Left lung (tissue), 14 donors: ENCODE measurements at places on chromosomes 4 and X. TPM values are rescaled to one million over a fixed set of nuclear protein-coding genes. Genes with fewer than 3 reads are reported as not detected.

Gene SUPT20HL1
- not detected for polyA plus RNA-seq

Gene MSL3
- 40.8 TPM for polyA plus RNA-seq

Gene ANKRD50
- 51.0 TPM for polyA plus RNA-seq

Gene UGT2B11
- polyA plus RNA-seq: not detected

Gene CLCN4
- polyA plus RNA-seq: 4.8 TPM

Gene P2RY4
- polyA plus RNA-seq: 0.52 TPM

GRCh38 chr4:166675411-166675810 lies 558.9 kb downstream of the SPOCK3 start:
- DNase-seq: no peak

DNA sequence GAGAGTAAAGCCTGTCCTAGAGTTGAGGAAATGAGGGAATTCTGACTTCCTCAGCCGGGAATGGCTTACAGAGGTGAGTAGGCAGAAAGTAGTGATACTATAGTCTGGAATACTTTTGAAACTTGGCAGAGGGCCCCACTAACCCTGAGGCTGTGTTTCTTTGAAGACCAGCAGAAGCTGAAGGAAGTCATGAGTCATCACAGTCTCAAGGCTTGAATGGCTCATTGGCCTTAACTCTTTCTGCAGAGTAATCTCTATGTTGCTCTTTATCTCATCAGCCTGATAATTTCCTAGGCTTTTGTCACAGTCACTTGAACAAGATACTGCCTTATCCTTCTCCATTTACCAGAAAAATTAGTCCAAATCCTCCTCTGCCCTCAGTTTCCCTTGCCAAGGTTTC lies 80.8 kb downstream of the ANKRD50 start:
- peak; percentile 16 for DNase-seq

DNA sequence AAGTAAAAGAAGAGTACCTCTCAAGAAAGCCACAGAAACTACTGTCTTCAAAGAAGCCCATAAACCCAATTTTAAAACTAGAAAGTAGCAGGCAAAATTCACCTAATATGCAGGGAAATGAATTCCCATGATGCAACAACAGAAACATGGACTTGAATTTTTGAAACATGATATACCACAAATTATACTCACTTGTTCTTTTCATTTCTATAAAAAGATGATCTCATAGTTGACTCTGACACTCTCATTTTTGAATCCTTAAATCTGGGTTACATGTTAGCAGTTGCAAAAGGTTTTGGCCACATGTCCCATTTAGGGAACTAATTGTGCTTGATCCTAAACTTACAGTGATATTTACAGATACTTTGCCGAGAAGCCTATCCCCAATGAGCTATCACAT lies 1130.8 kb downstream of the FAT4 start:
- no peak for DNase-seq

GRCh38 chr4:7868436-7868775 lies 71.3 kb downstream of the AFAP1 start:
- no peak for DNase-seq

- no peak for DNase-seq
Observed at GRCh38 chr4:100823993-100824323, 306.1 kb upstream of the EMCN start.

DNA sequence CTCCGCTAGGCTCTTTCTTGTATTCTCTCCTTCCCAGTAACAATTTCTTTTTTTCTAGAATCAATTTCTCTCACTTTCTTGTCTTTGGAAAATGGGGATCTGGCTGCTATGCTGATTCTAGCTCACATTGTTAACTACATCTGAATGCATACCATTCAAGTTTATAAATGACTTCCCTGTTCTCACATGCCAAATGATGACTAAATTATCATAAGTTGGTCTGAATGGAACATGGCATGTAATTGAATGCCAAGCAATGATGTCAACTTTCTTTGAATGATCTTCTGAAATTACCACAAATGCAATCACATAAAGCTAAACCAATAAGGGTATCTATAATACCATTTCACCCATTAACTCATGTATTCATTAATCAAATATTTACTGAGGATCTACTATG lies 2.7 kb upstream of the ITM2A start:
- no peak for DNase-seq

- DNase-seq: no peak
Observed at GRCh38 chr4:70712150-70712549, 9.6 kb upstream of the RUFY3 start.

DNA sequence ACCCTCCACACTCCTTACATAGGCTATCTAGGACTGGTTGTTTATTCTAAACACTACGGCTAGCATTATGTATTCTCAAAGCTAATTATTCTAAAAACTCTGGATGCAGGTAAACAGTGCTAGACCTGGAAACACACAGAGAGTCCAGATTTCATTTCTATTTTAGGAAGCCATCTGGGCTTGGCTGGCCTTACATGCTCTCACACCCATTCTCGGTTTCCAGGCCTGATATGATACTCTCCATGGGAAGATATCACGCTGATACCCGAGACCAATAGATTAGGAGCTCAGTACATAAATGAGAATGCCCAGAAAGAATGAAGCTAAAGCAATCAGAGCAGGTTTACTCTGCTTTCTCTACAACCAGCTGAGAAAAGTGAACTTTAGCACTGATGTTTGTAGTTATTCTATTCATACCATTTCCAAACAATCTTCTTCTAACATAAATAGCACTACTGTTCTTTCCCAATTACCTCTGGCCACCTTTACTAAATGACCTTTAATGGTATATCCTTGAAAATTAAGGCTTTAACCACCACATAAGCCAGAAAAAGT lies 973.3 kb downstream of the PCDH18 start:
- no peak for DNase-seq

- no peak for DNase-seq
Observed at GRCh38 chrX:132909643-132910042, 48.8 kb downstream of the HS6ST2 start.

DNA sequence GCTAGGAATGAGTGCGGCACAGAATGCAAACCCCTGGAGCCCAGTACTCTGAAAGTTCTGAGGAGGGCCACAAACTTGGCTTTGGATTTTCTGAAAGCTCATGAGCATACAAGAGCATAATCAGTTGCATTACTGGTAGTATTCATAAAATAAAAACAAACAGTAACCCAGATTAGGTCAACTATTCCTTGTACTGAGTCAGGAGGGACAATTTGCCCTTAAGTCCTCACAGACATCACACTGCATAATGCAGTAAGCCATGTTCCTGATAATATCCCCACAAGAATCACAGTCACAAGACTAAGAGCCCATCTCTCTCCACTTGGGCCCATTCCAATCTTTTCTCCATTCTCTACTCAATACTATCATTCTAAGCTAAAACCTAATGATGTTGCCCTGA lies 126.9 kb upstream of the NEIL3 start:
- no peak for DNase-seq

DNA sequence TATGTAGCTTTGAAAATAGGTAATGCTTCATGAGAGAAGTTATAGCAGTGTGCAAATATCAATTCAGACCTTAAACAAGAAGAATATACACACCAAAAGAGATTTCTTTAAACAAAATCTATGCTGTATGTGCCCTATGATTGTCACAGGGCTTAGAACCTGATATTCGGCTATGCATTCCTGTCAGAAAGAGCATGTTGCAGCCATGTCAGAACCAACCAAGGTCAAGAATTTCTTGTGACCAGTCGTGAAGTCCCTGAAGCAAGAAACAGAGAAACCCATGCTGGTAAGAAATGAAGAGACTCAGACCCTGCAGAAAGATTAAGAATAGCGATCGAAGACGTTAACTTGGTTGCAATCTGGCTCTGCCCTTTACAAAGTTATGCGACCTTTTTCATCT lies 210.3 kb upstream of the SPIN4 start:
- peak; percentile 2 for DNase-seq

- no peak for DNase-seq
Observed at GRCh38 chr4:96390404-96390803, 550.5 kb downstream of the PDHA2 start.

GRCh38 chr4:147844781-147845180 lies 112.9 kb downstream of the ARHGAP10 start:
- no peak for DNase-seq

DNA sequence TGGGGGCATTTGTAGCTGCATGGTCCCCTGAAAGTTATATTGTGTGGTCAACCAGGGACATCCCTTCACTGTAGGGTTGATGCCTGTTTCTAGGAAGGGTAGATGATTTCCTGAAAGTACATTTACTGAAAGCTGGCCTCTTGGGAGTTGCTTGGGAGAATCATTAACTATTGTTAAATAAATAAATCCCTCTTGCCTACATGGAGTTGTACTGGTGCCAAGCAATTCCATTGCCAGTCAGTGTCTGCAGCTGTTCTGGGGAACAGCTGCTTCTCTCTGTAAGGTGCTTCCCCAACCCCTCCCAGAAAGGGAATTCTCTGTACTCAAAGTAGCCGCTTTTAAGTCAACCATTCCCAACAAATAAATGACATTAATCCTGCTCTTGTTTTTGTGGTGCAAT lies 51.1 kb downstream of the C4orf51 start:
- DNase-seq: no peak

DNA sequence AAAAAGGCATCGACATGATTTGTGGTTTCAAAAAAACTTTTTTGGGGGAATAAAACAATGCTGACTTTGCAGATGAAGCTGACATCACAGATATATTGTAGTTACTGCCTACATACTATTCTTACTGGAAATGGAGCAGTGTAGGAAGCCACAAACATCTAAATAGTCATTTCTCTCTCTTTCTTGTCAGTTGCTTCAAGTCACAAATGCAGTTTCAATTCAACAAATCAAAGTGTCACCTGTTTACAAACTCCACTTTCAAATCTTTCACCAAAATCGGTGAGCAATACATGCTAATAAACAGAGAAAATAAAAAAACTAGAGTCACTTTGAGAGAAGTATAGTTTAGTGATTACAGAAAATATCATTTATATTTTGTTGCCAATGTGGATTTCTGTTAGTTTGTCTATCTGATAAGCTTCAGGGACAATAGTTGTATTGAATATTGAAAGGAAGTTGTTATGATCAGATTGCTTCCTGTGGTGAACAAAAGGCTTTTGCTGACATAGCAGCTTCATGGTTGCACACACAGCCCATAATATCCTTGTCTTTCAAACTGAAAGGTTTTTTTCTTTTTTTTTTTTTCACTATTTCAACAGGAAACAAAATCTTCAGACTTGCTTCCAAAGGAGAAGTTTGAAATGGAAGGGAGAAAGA lies 49.7 kb upstream of the PTPN13 start:
- no peak for DNase-seq

DNA sequence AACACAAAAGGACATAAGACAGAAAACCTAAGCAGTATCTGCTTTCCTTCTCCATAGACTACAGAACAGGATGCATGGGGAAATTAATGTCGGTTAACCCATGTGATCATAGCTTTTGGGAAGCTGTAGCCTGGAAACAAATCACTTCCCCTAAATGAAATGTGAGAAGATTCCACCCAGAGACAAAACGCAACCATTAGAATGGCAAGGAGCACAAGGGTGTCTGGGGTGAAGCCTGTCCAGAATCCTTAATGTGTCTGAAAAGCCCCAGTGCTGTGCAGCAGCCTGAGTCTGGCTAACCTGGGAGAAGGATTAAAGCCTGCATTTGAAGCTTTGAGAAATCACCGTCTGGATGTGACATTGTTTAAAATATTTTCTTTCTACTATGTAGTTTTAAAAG lies 213.3 kb downstream of the ANKRD50 start:
- DNase-seq: no peak

DNA sequence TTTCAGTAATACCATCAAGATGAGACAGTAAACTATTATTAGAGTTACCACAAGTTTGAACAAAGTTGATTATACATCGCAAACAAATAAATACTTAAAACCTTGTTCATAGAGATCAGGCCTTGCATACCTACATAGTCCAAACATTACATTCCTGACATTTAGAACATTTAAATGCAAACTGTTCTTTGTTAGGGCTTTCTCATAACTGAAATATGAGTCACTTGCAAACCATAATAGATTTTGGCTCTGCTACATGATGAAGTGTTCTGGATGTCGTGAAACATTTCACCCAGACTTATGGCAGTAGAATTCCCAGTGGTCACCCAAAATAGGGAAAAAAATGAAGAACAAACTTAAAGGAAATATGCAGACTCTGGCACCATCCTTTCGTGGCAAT lies 75.0 kb downstream of the FAT4 start:
- peak; percentile 59 for DNase-seq

DNA sequence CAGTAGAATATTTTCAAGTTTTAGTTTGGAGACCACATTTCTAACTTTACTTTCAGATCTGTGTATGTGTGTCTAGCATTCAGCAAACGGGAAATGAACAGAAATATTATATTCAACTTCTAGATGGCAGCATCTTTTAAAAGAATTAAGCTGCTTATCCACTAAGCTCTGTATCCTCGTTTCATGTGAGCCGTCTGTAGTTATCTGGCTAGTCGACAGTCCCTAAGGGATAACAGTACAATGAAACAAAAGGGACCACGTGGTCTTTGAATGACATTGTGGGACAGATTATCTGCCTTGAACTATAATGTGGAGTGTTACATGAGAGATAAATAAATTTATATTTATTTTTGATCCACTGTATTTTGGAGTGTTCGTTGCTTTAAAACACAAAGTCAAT lies 35.8 kb upstream of the PRSS12 start:
- DNase-seq: no peak

DNA sequence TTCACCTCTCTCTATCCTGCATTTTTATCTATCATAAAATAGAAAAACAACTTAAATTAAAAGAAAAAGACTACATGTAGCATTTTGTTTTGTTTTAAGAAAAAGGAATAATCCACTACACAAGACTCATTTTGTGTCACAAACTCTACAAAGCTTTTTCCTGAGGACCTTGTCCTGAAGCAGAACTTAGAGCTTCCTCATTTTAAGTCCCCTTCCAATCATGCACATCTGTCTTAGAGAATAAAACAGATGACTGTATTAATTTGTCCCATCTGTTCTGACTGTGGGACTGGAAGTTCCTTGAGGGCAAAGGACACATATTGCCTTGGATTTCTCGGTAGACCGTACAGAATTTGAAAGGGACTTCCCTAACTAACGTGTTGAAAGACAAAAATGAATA lies 218.5 kb downstream of the COL25A1 start:
- DNase-seq: no peak

DNA sequence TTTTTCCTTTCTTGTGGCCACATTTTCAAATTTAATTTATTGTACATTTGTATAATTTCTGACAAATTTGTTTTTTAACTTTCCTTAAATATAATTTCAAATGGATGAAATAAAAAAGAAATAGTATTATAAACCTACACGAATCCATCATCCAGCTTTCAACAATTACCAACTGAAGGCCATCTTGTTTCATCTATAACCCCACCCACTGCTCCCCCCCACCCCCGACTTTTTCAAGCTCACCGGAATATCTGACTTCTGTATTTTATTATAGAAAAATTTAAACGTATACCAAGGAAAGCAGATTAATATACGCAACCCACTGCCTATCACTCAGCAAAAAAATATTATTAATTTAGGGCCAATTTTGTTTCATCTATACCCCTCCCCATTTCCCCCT lies 1.1 kb downstream of the MORF4L2 start:
- no peak for DNase-seq
